ENCODE measurements at places on chromosomes 1 and 21.

GRCh38 chr1:85940656-85941306 lies 215.8 kb downstream of the COL24A1 start:
- no peak for DNase-seq

DNA sequence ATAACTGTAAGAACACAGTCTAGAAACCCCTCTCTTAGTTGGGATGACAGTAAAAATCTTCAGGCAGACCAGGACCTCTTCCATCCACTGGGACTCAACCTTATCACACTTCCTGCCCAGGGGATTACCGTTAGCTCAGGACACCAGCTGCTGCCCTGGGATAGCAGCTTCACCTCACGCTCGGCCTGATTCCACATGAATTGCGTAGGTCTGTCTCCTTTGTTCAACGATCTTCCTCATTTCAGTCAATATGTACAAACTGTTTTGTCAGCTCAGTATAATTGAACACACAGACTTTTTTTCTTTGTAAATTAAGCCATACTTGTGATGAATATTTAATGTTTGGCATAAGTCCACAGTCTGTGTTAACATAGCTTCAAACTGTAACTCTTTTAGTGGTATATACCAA lies 290.4 kb downstream of the GRIK1 start:
- DNase-seq: no peak

DNA sequence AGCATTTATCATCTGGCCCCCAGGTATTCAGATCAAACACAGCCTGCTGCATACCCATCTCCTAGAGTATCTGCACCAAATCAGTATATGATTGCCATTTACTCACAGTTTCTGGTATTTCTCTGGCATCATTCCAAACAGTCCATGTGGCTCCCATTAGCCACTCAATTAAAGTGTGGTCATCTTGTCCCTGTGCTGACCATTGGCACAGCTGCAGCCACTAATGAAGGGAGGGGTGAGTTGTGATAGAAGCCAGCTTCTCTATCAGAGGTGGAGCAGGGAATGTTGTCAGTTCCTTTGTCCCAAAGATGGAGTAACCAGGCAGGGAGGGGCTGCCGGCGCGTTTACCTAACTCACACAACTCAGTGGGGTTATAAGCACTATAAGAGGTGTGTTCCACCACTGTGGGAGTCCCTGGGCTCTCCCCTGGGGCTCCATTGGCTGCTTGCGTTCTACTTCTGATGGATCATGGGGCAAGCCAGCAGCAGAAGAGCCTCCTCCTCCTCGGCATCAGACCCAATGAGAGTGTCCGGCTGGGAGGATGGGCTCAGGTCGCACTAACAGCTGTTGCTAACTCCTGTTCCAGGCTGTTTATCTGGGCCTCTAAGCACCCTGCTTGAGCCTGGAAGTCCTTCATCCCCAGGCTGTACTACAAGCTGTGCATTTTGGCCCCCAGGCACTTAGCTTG lies 108.6 kb downstream of the GDAP2 start:
- DNase-seq: no peak

GRCh38 chr1:201888282-201889089 lies at the start of gene SHISA4:
TSS of gene SHISA4 (plus strand) at chr1:201888898. CDS start at chr1:201888995, 97 bp downstream.
- DNase-seq: no peak

DNA sequence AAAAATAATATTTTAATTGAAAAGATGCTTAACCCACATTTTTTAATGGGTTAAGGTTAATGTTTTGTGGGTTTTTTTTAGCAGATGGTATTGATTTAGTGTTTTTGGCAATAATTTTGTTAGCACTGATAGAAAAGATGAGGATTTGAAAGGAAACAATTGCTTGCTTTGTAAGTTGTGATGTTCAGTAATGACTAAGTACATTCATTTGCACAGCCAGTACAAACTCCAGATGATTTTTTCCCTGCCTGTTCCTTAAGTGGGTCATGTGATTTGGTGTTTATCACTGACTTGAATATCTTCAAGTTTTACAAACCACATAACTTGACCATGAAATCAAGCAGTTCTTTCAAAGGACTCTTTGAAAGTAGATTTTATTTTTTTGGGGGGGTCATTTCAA lies 15.0 kb downstream of the DISP1 start:
- peak; percentile 48 for DNase-seq

DNA sequence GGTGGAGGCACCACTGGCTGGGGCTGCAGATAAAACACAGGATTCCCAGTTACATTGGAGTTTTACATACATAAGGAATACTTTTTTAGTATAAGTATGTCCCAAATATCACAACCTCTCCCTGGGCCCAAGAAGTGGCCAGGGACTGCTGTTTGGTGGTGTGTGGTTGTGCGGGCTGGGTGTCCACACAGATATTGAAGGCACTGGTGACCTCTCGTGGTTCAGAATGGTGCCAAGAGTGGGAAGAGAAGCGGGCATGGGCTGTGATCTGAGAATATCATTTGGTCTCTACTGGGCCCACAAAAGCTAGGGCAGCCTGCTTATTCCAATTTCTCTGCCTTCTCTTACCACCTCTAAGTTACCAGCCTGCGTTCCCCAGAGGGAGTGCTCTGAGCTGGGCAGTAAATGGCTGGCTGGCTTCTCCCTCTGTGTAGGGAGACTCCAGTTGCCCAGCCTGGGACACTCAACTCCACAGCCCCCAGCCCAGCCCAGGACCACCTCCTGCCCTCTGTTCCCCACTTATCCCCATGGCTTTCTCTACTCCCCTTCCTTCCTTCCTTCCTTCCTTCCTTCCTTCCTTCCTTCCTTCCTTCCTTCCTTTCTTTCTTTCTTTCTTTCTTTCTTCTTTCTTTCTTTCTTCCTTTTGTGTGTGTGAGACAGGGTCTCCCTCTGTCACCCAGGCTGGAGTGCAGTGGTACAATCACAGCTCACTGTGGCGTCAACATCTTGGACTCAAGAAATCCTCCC lies 42.8 kb upstream of the RD3 start:
- DNase-seq: no peak

- no peak for DNase-seq
Observed at GRCh38 chr1:70204600-70204999, 779 bp downstream of the LRRC40 start.

GRCh38 chr1:237679687-237680086 lies 211.0 kb downstream of the ZP4 start:
- no peak for DNase-seq

DNA sequence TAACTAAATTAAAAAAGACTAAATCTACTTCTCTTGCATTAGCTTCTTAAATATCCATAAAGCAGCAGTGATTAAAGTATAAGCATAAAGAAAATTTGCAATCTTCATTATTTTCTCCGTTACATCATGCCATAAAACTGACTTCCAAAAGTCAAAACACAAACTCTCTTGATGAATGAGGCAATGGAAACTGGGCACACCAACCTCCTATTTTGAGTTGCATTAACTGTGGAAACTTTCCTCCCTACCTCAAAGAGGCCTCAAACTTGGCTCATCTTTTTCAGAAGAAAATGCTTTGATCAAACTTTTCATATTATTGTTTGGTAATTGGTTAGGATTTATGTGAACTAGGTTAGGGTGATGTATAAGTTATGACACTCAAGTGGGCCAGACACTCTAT lies 4.1 kb upstream of the BTG3 start:
- DNase-seq: no peak

DNA sequence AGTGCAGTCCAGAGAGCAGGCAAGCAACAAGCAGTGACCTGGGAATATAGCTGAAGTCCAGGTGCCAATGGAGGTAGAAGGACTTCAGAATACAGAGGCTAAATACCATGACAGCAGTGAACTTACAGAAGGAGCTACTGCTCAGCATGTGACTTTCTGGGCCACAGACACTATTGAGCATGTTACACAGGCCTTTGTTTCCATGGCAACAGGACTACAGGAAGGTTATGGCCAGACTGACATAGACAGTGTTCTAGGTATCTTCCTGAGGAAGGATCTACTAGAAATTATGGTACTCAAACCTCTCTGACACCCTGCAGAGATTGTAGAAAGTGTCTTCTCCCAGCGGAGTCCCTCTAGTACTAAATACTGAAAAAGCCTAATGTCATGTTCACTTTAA lies 11.0 kb downstream of the OR2M5 start:
- no peak for DNase-seq

DNA sequence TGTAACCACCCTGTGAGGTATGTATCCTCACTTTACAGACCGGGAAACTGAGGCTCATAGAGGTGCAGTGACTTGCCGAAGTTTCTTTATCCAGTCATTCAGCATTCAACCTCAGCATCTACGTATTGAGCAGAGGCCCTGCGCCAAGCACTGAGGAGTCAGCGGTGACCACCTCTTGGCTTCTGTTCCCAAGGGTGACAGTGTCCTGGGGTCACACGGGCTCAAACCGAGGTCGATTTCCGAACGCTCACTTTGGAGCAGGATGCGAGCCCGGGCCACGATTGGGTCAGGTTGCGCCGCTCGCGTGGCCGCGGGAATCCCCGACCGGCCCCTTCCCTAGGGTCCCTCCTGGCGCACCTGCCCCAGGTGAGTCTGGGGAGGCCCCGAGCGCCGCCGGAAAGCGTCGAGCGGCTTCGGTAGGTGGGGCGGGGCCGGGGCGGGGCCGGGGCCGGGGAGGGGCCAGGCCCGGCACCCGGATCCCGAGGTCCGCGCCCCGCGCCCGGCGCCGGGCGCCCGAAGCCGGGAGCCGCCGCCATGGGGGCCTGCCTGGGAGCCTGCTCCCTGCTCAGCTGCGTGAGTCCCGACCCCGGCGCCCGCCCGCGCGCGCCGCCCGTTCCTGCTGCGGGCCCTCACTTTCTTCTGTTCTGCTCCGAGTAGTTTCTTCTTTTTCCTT lies at the start of gene SERINC2:
TSS of gene SERINC2 (plus strand) at position 482 of the 673 bp plus-strand sequence. CDS start at position 535, 53 bp downstream.
- DNase-seq: no peak

DNA sequence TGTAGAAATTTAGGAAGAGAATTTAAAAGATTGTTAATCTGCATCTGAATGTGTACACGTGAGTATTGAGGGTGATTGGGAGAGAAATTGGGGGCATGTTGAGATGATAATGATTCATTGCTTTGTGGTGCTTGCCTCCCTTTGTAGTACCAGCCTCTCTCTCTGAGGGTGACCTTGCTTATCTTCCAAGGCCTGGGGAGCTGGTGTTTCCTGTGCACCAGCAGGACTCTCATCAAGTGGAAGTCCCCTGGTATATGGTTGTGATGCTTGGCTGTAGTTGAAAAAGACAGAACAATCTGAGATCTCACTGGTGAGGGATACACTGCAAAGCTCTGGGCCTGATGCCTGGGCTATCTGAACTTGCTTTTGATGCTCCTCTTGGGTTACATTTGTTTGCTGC lies 4.0 kb downstream of the TCHHL1 start:
- DNase-seq: no peak

GRCh38 chr1:99680270-99680669 lies 34.4 kb downstream of the PALMD start:
- DNase-seq: no peak

GRCh38 chr1:106793651-106794050 lies 262.8 kb upstream of the PRMT6 start:
- no peak for DNase-seq

DNA sequence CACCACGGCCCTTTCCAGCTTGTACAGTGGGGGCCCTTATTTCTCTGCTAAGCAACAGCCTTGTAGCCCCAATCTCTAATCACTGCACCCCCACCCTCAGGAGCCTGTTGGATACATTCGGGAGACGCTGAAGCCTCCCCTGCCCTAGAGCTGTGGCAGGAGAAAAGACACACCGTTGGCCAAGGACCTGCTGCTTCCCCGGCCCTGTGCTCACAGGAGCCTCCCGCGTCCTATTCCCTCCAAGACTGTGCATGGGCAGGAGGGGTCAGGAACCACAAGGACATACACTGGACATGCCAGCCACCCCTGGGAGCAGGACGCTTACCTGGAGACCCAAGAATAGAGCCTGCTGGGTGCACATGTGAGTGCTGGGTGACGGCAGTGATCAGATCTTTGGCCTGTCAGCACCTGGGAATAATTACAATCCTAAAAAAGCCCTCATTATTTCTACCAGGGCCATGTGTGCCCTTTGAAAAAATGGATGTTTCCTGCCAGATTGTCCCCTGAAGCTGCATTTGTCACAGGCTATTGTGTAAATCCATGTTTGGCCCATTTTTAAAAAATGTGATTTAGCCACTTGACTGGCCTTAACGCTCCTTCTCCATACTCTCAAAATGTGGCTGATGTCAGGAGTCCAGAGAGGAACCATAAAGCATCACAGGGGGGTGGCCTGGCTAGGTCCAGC lies 590.6 kb downstream of the MATN1 start:
- no peak for DNase-seq

DNA sequence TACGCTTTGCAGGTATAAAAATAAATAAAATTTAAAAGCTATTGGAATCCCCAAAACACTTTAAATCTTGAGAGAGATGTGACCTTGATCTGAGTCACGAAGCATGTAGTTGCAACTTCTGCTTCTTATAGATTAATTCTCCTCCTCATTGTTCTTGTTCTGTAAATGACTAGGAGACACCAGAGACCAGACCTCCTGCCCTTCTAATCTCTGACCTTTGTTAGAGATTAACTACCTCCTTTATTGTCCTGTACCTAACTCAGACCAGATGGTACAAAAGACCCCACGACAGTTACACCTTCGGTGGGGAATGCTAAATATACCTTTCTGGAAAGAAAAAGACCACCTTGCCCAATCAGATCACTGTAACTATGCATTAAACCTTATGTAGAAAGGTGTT lies 76.9 kb upstream of the NEK2 start:
- DNase-seq: no peak

DNA sequence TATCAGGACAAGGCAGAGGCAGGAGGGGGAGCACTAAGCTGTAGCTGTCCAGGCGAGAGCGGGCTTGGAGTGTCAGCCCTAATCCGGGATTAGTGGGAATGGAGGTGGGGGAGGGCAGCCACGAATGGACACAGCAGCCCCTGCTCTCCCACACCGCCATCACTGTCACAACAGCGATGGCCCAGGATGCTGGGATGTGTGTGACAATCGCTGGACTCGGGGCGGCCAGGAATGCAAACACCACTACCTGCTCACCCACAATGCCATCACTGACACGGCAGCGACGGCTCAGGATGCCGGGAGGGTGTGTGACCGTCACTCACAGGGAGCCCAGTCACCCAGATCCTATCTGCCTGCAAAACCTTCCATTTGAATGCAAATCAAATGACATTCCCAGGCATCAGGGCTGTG lies 2.9 kb downstream of the C2CD2 start:
- no peak for DNase-seq

DNA sequence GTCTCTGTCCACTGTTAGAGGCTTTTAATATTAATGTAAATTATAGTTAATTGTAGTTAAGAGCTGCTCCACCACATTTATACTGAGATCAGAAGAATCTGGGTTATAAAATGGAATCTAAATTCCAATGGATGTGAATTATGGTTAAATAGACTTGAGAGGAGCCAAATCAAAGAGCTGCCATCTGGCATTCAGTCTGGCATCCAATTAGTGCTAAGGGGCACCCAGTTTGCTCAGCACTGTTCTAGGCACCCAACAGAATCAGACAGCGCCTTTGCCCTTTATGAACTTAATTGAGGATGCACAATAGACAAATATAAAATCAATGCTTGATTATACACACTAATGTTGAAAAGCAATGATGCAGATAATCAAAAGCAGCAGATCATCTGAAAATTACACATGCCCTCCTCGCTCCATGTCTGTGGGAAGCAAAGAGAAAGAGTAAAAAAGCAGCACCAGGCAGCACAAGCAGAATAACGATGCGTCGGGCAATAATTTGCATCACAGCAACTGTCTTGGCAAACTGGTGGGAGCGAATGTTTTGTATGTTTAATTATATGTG lies 310.1 kb downstream of the BRINP2 start:
- no peak for DNase-seq

GRCh38 chr1:43153443-43153842 lies 18.6 kb downstream of the EBNA1BP2 start:
- DNase-seq: no peak

GRCh38 chr21:41133874-41134522 lies 34.0 kb upstream of the BACE2 start:
- peak; percentile 23 for DNase-seq

GRCh38 chr1:202516434-202516877 lies 168.0 kb downstream of the PPP1R12B start:
- no peak for DNase-seq

- DNase-seq: no peak
Observed at GRCh38 chr21:42656872-42657271, 3.5 kb downstream of the PDE9A start.
